Mesenteric fat pad (tissue), 1 donor: ENCODE measurements at places on chromosomes 4 and X. TPM values are rescaled to one million over a fixed set of nuclear protein-coding genes. Genes with fewer than 3 reads are reported as not detected.

Gene SNCA
- total RNA-seq: 13.4 TPM

Gene MXRA5
- 3.5 TPM for total RNA-seq

DNA sequence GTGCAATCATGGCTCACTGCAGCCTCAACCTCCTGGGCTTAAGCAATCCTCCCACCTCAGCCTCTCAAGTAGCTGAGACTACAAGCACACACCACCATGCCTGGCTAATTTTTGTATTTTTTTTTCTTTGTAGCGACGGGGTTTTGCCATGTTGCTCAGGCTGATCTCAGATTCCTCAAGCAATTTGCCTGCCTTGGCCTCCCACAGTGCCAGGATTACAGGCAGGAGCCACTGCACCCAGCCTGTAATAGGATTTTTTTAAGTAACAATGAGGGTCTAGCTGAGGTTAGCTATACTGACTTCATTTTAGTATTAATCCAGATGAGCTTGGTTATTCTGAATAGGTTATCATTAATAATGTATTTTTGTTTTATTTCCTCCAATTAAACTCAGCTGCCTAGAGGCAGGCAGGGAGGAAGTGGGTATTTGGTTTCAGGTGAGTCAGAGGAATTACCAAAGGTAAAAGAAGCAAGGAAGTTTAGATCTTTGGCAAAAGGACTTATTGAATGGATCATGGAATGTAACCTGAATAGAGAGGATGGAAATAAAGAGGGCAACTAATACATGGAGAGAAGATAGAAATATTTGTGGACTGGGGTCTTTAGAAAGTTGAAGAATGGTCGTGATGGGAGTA lies 1023.3 kb upstream of the TENM3 start:
- no peak for DNase-seq

- no peak for DNase-seq
These were observed 157.7 kb upstream of the PITX2 start for GRCh38 chr4:110780538-110780937.

Gene TBX22
- not detected for total RNA-seq

- DNase-seq: no peak
These were observed 394.1 kb downstream of the GALNTL6 start for GRCh38 chr4:172207258-172207657.

Gene ANXA5
- total RNA-seq: 700 TPM

- no peak for DNase-seq
These were observed 15.9 kb downstream of the TMEM192 start for GRCh38 chr4:165096776-165097175.

DNA sequence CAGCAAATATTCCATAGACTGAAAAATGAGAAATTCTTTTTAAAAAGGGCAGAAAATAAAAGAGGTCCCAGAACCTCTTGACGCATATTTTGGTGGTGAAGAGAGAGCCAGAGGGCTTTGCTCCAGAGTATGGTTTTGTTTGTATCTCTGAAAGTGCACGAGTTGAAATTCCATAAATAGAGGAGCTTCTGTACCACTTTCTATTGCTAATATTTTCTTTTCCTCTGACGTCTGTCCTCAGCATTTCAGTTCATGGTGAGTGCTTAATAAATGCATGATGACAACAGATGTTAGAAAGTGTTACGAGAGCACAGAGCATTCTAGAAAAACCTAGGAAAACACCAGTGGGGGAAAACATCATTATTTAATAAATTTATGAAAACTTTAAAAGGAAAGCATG lies 145.6 kb downstream of the AMELX start:
- no peak for DNase-seq

- no peak for DNase-seq
These were observed 136.2 kb upstream of the BMPR1B start for GRCh38 chr4:94621491-94622080.

GRCh38 chrX:24081661-24082154 lies 27.0 kb downstream of the EIF2S3 start:
- no peak for DNase-seq

GRCh38 chr4:155040031-155040430 lies 168.4 kb upstream of the NPY2R start:
- DNase-seq: no peak

GRCh38 chrX:7252013-7252610 lies 104.2 kb upstream of the PUDP start:
- no peak for DNase-seq

DNA sequence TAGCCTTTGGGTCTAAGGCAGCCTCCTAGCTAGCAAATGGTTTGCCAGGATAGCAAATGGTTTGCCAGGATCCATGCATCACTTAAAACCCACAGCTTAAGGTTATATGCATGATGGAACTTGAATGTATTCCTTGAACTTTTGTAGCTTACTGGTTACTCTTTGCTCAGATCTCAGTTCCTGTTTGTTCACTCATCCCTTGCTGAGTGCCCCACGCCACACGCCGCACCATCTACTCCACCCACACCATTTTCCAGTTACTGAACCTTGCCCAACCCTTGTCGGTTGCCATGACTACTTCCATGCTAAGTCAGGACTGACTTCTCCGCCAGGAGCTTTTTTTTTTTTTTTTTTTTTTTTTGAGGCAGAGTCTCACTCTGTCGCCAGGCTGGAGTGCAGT lies 29.5 kb upstream of the XIAP start:
- no peak for DNase-seq

- no peak for DNase-seq
These were observed 143.1 kb downstream of the TBCK start for GRCh38 chr4:106172861-106173260.

GRCh38 chr4:133270021-133270570 lies 121.0 kb downstream of the PCDH10 start:
- DNase-seq: no peak

Gene SHROOM3
- 0.51 TPM for total RNA-seq
